ENCODE measurements at places on chromosomes 2 and 18. TPM values are rescaled to one million over a fixed set of nuclear protein-coding genes. Genes with fewer than 3 reads are reported as not detected.

- H3K4me3 ChIP-seq: peak overlapping the region; percentile 14
- no peaks in the 10 kb centered on the region for H3K4me1 ChIP-seq
- DNase-seq: no peak
- no peak overlapping the region for H3K27ac ChIP-seq
- H3K27me3 ChIP-seq: peaks cover 20% of the 10 kb centered on the region
Observed at GRCh38 chr2:91442246-91442905, 2750.9 kb downstream of the RPIA start.

GRCh38 chr2:101200676-101201075, 49.5 kb upstream of the TBC1D8 start:
- H3K27me3 ChIP-seq: no peaks in the 10 kb centered on the region
- no peaks in the 10 kb centered on the region for H3K36me3 ChIP-seq
- no peak overlapping the region for H3K4me3 ChIP-seq
- no peak overlapping the region for H3K27ac ChIP-seq
- peaks cover 11% of the 10 kb centered on the region for H3K4me1 ChIP-seq
- no peak for DNase-seq

DNA sequence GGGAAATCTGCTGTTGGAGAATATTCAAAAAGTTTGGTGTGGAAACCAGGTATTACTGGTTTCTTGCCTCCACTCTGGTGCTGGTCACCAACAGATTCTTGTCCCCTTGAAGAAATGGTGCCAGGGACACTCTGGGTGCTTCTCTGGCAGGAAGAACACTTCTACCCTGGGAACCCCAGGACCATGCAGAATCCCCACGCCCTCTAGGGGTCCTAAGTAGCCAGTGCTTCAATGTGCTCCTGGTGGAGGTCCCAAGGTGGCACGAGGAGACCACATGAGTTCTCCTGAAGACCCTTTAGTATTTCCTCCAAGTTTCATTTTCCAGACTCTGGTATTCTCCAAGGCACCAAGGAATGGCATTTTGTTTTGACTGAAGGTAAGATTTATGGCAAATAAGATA, 380.6 kb downstream of the TSN start:
- H3K4me3 ChIP-seq: no peak overlapping the region
- no peak for DNase-seq
- no peaks in the 10 kb centered on the region for H3K4me1 ChIP-seq
- peaks cover 8% of the 10 kb centered on the region for H3K27me3 ChIP-seq
- H3K27ac ChIP-seq: no peak overlapping the region
- peaks cover 2% of the 10 kb centered on the region for H3K36me3 ChIP-seq

DNA sequence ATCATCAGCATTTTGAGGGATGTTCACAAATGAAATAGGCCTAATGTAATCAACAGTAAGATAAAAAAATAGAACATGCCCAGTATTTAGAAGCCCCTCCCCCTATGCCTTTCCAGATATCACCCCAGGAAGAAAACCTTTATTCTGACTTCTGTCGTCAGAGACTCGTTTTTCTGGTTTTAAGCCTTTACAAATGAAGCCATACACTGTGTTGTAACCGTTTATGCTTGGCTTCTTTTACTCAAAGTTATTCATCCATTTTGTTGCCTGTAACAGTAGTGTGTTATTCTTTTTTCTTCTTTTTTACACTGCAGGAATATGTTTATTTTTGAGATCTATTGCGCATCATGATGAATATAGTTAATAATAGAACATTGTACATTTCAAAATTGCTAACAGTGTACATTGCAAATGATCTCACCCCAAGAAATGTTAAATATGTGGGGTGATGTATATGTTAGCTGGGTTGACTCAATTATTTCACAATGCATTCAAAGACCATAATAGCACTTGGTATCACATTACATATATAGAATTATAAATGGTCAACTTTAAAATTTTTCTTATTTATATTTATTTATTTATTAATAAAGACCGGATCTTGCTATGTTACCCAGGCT, 28.1 kb upstream of the PNPT1 start:
- peaks cover 15% of the 10 kb centered on the region for H3K27me3 ChIP-seq
- H3K4me1 ChIP-seq: no peaks in the 10 kb centered on the region
- H3K4me3 ChIP-seq: no peak overlapping the region
- no peak overlapping the region for H3K27ac ChIP-seq

GRCh38 chr18:79396431-79397246, 909 bp downstream of the NFATC1 start:
- H3K27me3 ChIP-seq: no peaks in the 10 kb centered on the region
- no peak overlapping the region for H3K27ac ChIP-seq
- H3K4me3 ChIP-seq: peak overlapping the region; percentile 88
- DNase-seq: peak; percentile 65
- peaks cover 37% of the 10 kb centered on the region for H3K4me1 ChIP-seq
- H3K36me3 ChIP-seq: peaks cover 9% of the 10 kb centered on the region

- H3K4me3 ChIP-seq: no peak overlapping the region
- no peaks in the 10 kb centered on the region for H3K4me1 ChIP-seq
- DNase-seq: no peak
- no peak overlapping the region for H3K27ac ChIP-seq
Observed at GRCh38 chr2:55970500-55970899, 46.9 kb upstream of the EFEMP1 start.

The TMEM163 gene
- 0.12 TPM for total RNA-seq

GRCh38 chr2:82998781-82999180, 1460.3 kb downstream of the SUCLG1 start:
- H3K36me3 ChIP-seq: no peaks in the 10 kb centered on the region
- no peak for DNase-seq
- H3K4me1 ChIP-seq: no peaks in the 10 kb centered on the region
- no peak overlapping the region for H3K27ac ChIP-seq

DNA sequence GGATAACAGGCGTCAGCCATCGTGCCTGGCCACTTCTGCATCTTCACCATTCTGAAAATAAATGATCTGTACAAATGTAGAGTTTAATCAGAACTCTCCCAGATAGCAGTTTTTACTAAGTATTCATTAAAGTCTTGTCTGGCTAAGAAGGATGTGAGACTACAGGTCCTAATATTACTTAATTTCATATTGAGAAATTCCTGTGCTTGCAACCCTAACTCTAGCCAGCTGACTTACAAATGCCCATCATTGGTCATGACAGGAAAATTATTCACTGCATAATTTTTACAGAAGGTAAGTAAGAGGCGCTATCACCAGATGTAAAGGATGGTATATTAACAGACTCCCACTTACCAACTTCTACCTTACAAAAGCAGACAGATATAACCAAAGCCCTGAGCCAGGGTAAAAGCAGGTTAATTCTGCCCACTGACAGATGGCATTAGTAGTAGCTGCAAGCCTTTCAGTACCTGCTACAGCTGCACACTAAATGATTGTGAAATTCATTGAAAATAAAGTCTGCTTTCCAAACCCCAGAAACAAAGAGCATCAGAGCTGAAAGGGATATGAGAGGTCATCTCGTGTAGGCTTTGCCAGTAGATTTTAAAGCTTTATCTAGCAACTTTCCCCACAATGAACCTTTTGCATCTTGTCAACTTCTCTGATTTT, 271.3 kb upstream of the STON1 start:
- H3K4me3 ChIP-seq: no peak overlapping the region
- H3K36me3 ChIP-seq: no peaks in the 10 kb centered on the region
- H3K27me3 ChIP-seq: no peaks in the 10 kb centered on the region
- DNase-seq: no peak

- peaks cover 9% of the 10 kb centered on the region for H3K36me3 ChIP-seq
- H3K4me3 ChIP-seq: peak overlapping the region; percentile 99
- H3K27me3 ChIP-seq: no peaks in the 10 kb centered on the region
- DNase-seq: no peak
- peak overlapping the region; percentile 97 for H3K27ac ChIP-seq
Observed at GRCh38 chr18:62186499-62186773, 420 bp downstream of the PIGN start.

The ANKRD29 gene
- not detected for total RNA-seq

All from activated T-cell treated with anti-CD3 and anti-CD28 coated beads, Interleukin-2, amount 50 U/mL, for 72 hours (primary cell).